ENCODE measurements at places on chromosomes 16 and 17.
A peak's percentile ranks its signal among the peaks of the same experiment; 100 is the strongest.

- no peak for DNase-seq
Observed at GRCh38 chr16:84138824-84139627, 6.0 kb downstream of the HSDL1 start.

GRCh38 chr16:24255456-24256371, at the start of gene CACNG3:
TSS of gene CACNG3 (plus strand) at chr16:24256335. CDS start at chr16:24256755, 420 bp downstream.
- peak; percentile 94 for DNase-seq

GRCh38 chr17:49741009-49741691, 22.8 kb downstream of the FAM117A start:
- DNase-seq = peak; percentile 54

DNA sequence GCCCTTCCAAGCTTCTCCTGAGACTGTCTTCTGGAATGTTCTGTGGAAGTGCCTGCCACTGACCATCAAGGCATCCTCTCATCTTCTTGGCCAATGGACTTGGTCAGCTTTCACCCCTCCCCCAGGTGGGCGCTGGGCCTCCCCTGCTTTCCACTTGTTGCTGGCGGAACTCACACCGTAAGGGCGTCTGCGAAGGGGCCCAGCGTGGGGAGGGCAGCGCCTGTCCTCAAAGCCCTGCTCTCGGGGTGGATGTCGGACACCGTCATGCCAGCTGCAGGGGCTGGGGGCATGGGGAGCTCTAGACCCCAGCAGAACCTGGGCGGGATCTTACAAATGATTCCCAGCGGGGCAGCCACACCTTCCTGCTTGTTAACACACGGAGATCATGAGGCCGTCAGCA, 11.6 kb upstream of the ZFPM1 start:
- DNase-seq = no peak

DNA sequence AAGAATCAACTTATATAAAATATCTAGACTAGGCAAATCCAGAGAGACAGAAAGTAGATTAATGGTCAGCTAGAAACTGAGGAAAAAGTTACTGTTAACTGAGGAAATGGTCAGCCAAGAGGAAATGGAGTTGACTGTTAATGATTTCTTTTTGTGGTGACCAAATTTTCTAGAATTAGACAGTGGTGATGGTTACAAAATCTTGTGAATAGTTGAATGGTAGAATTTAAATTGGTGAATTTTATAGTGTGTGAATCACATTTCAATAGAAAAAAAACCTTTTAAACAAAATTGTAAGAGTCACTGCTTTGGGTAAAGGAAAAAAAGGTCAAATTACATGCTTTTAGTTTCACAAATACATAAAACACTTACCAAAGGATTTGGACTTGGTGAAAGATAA, 30.0 kb downstream of the APPBP2 start:
- no peak for DNase-seq

- DNase-seq = no peak
Observed at GRCh38 chr16:64234200-64234599, 887.7 kb downstream of the CDH11 start.

DNA sequence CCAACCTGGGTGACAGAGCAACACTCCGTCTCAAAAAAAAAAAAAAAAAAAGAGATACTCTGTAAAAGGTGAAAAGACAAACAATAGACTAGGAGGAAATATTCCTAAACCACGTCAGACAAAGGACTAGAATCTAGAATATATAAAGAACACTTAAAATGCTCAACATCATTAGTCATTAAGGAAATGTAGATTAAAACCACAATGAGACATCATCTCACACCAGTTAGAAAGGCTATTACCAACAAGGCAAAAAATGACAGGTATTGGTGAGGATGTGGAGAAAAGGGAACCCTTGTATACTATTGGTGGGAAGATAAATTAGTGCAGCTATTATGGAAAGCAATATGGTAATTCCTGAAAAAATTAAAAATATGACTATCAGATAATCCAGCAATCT, 903.1 kb upstream of the SOX9 start:
- no peak for DNase-seq

DNA sequence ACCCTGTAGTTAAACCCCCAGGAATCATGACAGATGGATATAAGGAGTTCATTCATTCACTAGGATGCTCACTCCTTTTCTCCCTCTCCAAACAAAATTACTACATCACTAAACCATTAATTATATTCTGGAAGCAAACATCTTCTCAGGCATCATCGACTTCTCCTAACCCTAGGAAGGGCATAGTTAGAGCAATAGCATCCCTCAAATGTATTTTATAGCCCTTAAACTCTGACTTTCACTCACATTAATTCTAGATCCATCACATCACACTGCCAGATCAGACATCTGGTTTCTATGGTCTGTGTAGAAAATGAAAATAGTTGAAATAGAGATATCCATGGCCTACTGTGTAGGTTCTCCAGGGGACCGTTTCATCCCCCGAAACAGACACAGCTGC, 143.9 kb downstream of the HS3ST3A1 start:
- no peak for DNase-seq

- no peak for DNase-seq
Observed at GRCh38 chr17:80649200-80649644, 104.6 kb downstream of the RPTOR start.

GRCh38 chr17:45335721-45336120, 18.9 kb upstream of the MAP3K14 start:
- DNase-seq = no peak

DNA sequence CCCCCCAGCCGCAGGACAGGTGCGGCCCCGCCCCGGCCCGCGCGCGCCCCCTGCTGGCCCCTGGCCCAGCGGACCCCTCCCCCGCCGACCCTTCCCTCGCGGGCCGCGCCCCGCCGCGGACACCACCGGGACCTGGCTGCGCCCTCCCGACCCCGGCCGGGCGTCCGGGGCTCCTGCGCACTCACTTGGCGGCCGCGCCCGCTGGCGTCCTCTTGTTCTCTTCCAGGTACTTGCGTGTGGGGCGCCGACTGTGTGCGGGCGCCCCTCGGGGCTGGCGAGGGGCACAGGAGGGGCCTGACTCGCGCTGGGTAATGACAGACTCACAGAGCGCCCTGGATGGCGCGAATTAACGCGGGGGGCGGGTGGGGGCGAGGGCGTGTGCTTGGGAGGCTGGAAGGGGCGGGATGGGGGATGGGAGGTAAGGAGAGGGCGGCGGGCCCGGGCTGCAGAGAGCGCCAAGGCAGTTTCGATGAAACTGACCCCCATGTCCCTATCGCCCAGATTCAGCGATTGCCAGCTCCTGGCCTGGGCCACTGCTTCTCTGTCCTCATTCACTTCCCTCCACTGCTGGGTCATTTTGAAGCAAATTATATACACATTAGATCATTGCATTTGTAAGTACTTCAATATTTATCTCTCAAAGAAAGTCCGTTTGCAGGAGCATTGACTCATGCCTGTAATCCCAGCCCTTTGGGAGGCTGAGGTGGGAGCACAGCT, 445 bp upstream of the DBNDD1 start:
- DNase-seq = peak; percentile 31

GRCh38 chr16:73032541-73033270, 15.2 kb downstream of the ZFHX3 start:
- no peak for DNase-seq

DNA sequence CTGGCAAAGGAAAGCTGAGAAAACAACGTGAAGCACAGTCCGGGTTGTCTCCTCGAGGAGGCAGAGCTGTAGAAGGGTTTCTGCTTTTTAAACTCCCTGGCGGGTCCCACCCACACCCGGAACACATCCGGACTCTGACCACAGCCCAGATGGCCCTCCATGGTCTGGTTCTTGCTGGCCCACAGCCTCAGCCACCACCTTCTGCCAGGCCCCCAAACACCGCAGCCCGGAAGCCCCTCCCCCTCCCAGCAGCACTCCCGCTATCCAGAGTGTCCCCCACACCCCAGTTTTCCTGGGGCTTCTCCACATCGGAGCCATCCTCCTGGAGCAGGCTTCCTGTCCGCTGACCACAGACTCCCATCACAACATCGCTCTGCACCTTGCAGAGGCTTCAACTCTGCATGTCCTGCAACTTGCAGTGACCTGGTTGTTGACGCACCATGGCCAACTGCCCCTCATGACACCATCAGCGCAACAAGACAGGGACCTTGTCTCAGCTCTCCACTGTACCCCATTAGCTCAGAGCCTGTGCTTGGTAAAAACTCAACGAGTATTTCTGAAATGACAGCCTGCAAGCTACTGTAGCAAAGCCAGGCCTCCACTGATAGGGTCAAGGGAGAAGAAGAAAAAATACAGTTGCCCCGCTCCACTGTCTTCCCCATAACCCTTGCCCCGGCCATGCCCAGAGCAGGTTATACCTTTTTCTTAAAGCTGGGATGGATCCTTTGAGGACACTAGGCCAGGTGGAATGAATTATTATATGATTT, 129.8 kb downstream of the C16orf78 start:
- DNase-seq = peak; percentile 82

GRCh38 chr16:27489421-27489820, 60.3 kb downstream of the GTF3C1 start:
- no peak for DNase-seq

GRCh38 chr17:67773246-67773645, 52.1 kb upstream of the BPTF start:
- no peak for DNase-seq

- no peak for DNase-seq
Observed at GRCh38 chr17:14725729-14726128, 424.8 kb downstream of the HS3ST3B1 start.

- no peak for DNase-seq
Observed at GRCh38 chr17:27567563-27567859, 63.5 kb upstream of the LGALS9 start.

DNA sequence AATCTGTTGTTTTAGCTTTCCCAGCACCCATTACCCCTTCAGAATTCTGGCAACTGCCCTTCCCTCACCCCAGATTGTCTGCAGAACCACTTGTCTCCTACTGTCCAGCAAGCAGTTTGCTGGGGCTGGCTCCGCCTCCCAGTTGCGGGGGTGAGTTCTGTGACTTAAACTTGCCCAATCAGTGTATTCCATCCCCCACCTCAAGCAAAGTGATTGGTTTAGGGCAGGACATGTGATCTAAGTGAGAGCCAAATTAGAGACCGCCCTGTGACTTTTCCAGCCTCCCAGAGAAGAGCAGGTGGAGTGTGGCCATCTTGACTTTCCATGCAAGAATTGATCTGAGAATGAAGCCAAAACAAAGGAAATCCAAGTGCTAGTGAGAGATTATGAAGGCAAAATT, 22.7 kb upstream of the SRCIN1 start:
- peak; percentile 48 for DNase-seq

DNA sequence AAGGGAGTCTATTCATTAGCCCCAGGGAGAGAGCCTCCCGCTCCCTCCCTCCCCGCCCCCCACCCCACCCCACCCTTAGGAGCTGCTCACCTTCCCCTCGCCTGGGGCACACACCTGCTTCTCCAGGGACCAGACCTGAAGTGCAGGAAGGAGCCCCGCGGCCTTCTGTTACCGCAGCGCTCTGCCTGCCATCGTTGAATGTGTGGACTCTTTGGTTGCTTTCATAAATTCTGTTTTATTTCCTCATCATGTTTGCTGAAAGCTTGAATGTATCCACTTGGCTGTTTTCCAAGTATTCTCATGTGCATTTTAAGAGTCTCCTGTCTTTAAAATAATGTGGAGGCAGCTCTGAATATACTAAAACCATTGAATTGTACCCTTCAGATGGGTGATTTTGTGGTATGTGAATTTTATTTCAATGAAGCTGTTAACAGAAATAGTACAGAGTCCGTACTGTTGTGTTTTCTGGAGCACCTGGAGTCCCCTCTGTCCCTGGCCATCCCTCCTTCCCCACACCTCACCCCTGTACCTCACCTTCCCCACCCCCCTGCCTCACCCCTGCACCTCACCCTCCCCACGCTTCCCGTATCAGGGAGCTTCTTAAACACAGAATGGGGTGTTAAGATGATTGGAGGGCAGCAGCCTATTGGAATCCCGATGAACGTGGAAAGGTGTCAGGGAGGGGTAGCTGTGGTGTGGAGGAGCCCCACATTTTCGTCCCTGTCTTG, 25.5 kb downstream of the RAB11FIP3 start:
- peak; percentile 31 for DNase-seq

DNA sequence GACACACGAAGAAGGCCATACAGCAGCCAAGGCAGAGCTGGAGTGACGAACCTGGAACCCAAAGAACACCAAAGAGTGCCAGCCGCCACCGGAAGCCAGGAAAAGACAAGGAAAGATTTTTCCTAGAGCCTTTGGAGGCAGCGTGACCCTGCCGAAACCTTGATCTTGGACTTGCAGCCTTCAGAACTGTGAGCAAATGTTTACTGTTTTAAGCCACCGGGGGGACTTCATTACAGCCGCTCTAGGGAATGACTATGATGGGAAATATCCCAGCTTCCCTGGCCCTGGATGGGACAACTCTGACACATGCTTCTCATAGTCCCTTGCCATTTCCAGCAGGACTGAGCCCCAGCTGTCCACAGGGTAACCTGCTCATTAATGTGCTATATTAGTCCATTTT, 270.6 kb downstream of the HAPSTR1 start:
- no peak for DNase-seq

- DNase-seq = no peak
Observed at GRCh38 chr17:35001549-35001948, 21.2 kb downstream of the LIG3 start.

GRCh38 chr17:79148584-79148983, 74.0 kb downstream of the ENGASE start:
- no peak for DNase-seq

DNA sequence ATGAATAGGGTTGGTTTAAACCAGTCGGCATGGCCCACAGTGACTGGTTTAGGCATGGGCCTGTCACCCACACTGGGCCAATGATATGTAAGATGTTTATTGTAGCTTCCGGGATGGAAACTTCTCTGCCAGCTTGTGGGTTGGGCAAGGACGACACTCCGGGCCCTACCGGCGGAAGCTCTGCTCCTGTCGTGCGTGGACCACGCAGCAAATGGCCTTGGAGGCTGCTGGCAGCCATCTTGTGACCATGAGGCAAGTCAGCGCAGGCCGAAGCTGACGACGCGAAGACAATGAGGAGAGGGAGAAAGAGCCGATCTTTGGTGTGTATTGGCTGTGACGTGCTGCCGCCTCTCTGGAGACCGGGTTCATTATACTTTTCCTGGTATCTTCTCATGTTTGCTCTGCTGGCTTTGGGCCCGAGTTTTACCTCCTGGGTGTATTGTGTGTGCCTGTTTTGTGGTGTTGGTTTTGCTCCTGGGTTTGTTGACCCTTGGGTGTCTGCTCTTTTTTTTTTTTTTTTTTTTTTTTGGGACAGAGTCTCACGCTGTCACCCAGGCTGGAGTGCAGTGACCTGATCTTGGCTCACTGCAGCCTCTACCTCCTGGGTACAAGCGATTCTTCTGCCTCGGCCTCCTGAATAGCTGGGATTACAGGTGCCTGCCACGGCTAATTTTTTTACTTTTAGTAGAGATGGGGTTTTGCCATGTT, 15.4 kb downstream of the SLC25A10 start:
- DNase-seq = no peak

DNA sequence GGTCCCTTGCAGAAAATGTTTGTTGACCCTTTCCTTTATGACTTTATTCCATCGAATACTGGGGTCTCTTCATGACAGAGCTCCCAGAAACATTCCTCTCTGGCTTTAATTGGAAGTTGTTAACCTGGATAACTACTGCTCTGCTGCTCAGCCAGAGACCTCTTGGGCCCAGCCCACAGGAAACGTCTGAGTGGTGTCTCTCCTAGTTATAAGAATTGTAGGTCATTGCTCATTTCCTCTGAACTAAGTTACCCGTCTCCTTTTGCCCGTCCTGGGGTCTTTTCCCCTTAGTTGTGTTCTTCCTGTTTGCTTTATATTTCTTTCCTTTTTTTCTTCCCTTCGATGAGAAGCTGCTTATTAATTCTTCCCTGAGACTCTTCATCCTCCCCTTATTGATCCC, 9.0 kb downstream of the MAP2K6 start:
- DNase-seq = peak; percentile 20

All from hematopoietic multipotent progenitor cell treated with erythropoietin and hydrocortisone succinate and interleukin-3 and kit ligand, for 4 days (in vitro differentiated cells).